HT-29 (cell line): ENCODE measurements at places on chromosomes 2 and 18. TPM values are rescaled to one million over a fixed set of nuclear protein-coding genes. Genes with fewer than 3 reads are reported as not detected.

DNA sequence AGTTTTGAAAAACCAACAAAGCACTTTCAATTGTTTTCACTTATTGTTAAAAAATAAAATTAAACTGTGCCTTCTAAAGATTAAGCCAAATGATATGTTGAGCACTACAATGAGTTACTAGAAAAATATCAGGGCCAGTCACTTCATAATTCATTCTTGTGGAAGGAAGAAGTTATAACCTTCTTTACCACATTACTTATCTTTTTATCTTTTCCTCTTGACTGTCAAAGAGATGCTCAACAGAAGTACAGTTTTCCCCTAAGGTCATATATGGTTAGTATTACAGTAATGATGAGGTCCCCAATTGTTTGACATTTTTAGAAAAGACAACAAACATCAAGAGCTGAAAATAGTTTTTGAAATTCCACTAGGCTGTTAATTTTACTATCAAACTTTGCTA lies 9.4 kb downstream of the PELI1 start:
- DNase-seq, result no peak

DNA sequence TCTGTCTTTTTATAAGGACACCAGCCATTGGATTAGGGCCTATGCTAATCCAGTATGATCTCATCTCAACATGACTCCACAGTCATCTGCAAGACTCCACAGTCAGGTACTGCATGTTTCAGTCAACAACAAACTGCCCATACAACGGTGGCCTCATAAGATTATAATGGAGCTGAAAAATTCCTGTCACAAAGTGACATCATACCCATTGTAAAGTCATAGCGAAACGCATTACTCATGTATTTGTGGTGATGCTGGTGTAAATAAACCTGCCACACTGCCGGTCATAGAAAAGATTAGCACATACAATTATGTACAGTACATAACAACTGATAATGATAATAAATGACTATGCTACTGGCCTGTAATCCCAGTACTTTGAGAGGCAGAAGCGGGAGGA lies 102.2 kb downstream of the TEX51 start:
- DNase-seq, result no peak

GRCh38 chr18:28766027-28766426 lies 589.1 kb upstream of the CDH2 start:
- no peak for DNase-seq

The MOGAT1 gene
- total RNA-seq, result not detected in 2 replicates

DNA sequence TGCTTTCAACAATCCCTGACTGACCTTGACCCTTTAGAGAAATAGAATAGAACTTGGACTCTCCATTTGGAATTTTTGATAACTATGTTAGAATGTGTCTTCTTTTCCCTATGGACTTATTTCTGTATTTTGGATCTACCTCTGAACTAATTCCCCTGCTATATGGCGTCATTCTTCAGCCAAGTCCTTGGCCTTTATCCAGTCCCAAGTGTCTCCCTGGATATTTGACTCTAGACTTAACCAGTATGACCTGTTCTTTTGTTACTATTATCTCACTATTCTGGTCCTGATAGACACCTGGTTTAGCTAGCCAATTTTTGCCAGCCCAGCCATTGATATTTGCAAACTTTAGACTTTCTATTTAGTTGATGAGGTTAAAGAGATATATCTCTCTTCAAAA lies 186.8 kb downstream of the KCNS3 start:
- DNase-seq, result no peak

The GCC2 gene
- 12.7 and 16.6 TPM in 2 replicates for total RNA-seq

The TNS1 gene
- 8.9 and 13.8 TPM in 2 replicates for total RNA-seq

The SCYGR5 gene
- not detected in 2 replicates for total RNA-seq

DNA sequence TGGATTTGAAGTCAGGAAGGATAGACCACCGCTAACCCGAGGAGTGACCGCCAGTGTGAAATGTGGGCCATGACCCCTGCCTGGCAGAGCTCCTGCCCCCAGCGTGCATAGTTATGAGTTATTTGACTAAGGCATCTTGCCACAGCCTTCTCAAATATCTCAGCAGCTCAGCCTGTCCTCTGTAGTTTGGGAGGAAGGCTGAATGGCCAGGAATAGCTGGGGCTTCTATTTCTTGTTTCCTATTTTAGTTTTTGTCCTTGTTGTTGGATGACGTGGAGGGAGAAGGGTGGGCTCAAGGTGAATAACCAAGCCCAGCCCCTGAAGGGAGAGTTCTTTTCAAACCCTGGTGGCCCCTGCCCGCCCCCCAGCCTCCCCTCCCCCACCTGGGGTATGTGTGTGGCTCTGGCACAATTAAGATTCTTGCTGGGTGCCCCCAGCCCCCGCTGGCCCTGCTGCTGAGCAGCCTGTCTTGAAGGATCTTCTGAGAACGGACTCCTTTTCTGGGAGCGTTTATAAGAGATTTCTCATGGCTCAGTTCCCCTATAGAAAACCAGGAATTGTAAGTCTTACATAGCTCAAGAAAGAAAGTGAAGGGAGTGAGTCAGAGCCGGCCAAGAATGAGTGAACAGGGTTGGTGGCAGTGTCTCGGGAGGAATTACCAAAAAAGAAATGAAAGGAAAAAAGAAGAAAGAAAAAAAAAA lies 157.4 kb downstream of the GLI2 start:
- no peak for DNase-seq

DNA sequence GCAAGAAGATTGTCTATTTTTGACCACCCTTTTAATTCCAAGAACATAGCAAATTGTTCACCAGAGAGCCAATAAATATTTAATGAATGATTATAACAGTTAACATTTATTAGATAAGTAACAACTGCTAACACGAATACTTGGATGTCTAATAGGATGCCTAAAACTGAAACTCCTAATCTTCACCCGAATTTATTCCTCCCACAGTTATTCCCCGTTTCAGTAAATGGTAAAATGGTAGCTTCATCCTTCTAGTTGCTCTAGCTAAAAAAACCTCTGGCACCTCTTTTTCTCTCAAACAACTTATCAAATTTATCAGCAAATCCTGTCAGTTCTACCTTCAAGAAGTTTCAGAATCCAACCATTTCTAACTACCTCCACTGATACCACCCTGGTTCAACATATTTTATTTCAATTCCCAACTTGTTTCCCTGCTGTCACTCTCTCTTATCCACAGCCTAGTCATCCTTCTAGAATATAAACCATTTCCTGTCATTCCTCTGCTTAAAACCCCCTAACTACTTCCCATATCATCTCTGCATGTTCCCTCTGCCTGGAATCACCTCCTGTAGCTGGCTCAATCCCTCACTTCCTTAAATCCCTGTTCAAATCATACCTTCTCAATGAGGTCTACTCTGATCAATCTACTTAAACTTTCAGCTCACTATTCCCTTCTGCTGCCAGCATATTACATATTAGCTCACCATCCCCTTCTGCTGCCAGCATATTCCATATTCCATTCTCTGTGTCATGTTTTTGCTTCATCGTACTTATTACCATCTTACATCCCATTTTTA lies 93.8 kb downstream of the ROCK2 start:
- DNase-seq, result no peak

DNA sequence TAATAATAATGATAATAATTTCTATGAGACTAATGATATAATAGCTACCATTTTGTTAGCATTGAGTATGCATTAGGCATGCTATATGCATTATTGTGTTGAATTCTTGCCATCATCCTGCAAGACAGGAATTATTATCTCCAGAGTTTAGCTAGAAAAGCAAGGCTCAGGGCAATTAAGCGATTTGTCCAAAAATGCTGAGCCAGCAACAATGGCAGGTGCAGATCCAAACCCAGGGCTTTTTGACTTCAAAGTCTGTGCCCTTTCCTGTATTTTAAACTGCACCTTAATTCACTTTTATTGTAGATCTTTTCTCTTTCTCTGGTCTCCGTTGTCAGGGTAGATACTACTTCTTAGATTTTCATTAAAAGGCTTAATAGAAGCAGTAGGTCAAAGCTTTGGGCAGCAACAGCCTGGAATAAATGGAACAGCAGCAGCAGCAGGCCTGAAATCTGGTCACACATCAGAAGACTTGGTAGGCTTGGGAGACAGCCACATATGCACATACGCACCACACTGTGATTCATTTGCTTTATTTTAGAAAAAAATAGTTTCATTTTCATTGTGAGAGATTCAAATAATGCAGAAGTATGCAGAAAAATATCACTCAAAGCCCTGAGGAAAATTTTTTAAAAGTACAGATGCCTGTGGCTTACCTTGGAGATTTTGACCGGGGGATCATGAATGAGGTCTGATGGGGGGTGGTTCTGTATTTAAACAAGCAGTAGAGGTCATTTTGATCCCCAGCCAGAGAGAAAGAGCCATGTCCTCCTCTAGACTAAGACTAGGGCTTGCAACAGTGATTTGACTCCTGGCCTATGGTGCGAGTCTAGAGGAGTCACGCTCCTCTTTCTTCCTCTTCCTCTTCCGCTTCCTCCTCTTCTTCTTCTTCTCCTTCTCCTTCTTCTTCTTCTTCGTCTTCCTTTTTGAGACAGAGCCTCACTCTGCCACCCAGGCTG lies 455.7 kb downstream of the TSN start:
- DNase-seq, result no peak

GRCh38 chr2:43758739-43759138 lies 15.1 kb upstream of the DYNC2LI1 start:
- no peak for DNase-seq

The CNDP1 gene
- not detected in 2 replicates for total RNA-seq
